ENCODE measurements at places on chromosomes 4 and X. TPM values are rescaled to one million over a fixed set of nuclear protein-coding genes. Genes with fewer than 3 reads are reported as not detected.

Gene P2RY4
- not detected for polyA plus RNA-seq

Gene SLC26A1
- polyA plus RNA-seq: 1.1 TPM

Gene CLDN34
- not detected for polyA plus RNA-seq

Gene TMEM271
- not detected for polyA plus RNA-seq

Gene GABRQ
- not detected for polyA plus RNA-seq

Gene PABPC1L2A
- polyA plus RNA-seq: not detected

Gene RAB39B
- 7.2 TPM for polyA plus RNA-seq

Gene ZNF157
- polyA plus RNA-seq: not detected

Gene FAT4
- not detected for polyA plus RNA-seq

Gene MAGEA12
- polyA plus RNA-seq: not detected

Gene MAGEA2
- not detected for polyA plus RNA-seq

Gene CCNA2
- polyA plus RNA-seq: 0.28 TPM

Gene TMPRSS11A
- not detected for polyA plus RNA-seq

Gene EREG
- not detected for polyA plus RNA-seq

Gene PFKFB1
- not detected for polyA plus RNA-seq

Gene GABRE
- not detected for polyA plus RNA-seq

Gene ASMT
- 0.40 TPM for polyA plus RNA-seq

Gene UBQLN2
- polyA plus RNA-seq: 60.9 TPM

Gene H2AZ1
- 372 TPM for polyA plus RNA-seq

Gene VSIG1
- 14.9 TPM for polyA plus RNA-seq

Gene MMRN1
- polyA plus RNA-seq: 0.33 TPM

Gene SFRP2
- polyA plus RNA-seq: not detected

Gene DUX4
- not detected for polyA plus RNA-seq

Gene BEND2
- not detected for polyA plus RNA-seq

Gene TACR3
- not detected for polyA plus RNA-seq

Gene USP27X
- 0.69 TPM for polyA plus RNA-seq

Gene RTL3
- polyA plus RNA-seq: not detected

Gene PNMA3
- 0.30 TPM for polyA plus RNA-seq

Gene DCTD
- 105 TPM for polyA plus RNA-seq

Gene HAND2
- not detected for polyA plus RNA-seq

Gene PDGFC
- not detected for polyA plus RNA-seq

Gene SPP1
- not detected for polyA plus RNA-seq

Gene EXOC1
- polyA plus RNA-seq: 13.3 TPM

Gene EFHC2
- 3.5 TPM for polyA plus RNA-seq

Gene PDCL2
- not detected for polyA plus RNA-seq

Gene ENAM
- not detected for polyA plus RNA-seq

Gene GAGE12E
- polyA plus RNA-seq: not detected

Gene NHSL2
- 17.8 TPM for polyA plus RNA-seq

Gene JCHAIN
- polyA plus RNA-seq: not detected

Gene ZNF185
- polyA plus RNA-seq: 2.3 TPM

Gene TLR10
- polyA plus RNA-seq: not detected

Gene SOX3
- polyA plus RNA-seq: not detected

Gene ARHGAP36
- not detected for polyA plus RNA-seq

Gene REPS2
- 0.02 TPM for polyA plus RNA-seq

Gene TIGD4
- polyA plus RNA-seq: 0.29 TPM

Gene DRD5
- not detected for polyA plus RNA-seq

Gene SATL1
- polyA plus RNA-seq: not detected

Gene FAM13A
- 1.6 TPM for polyA plus RNA-seq

Gene TCP11X2
- not detected for polyA plus RNA-seq

Gene STAP1
- 2.6 TPM for polyA plus RNA-seq

Gene TRIM61
- polyA plus RNA-seq: 1.3 TPM

Gene LRP2BP
- polyA plus RNA-seq: 0.59 TPM

Gene CYBB
- not detected for polyA plus RNA-seq

Gene CYSLTR1
- 2.6 TPM for polyA plus RNA-seq

Gene SULT1B1
- 1.8 TPM for polyA plus RNA-seq

Gene IGSF1
- not detected for polyA plus RNA-seq

Gene PCDH10
- not detected for polyA plus RNA-seq

Gene GPR119
- not detected for polyA plus RNA-seq

Gene GABRG1
- polyA plus RNA-seq: not detected

Measured in CD8-positive, alpha-beta memory T cell (primary cell).